AG09319 (cell line): ENCODE measurements at places on chromosomes 16 and 17.

DNA sequence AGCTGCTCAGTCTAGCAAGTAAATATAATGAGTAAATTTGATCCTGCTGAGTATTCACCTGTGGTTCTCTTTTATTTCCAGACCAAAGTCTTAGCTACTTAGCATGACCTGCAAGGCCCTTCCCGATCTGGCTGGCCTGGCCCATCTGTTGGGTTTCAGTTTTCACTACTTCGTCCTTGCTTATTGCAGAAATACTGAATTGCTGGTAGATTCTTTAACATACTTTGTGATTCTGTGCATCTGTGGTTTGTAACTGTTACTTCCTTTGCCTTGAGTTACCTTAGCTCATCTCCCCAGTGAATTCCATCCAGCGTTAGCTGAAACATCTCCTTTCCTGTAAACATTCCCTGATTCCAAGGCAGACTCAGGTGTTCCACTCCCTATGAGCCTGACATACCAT, 131.1 kb downstream of the PHKB start:
- no peak for DNase-seq

- no peak for DNase-seq
Measured at GRCh38 chr16:84594725-84595038, 23.2 kb downstream of the COTL1 start.

- DNase-seq, result no peak
Measured at GRCh38 chr16:23668225-23668624, 10.5 kb upstream of the PLK1 start.

DNA sequence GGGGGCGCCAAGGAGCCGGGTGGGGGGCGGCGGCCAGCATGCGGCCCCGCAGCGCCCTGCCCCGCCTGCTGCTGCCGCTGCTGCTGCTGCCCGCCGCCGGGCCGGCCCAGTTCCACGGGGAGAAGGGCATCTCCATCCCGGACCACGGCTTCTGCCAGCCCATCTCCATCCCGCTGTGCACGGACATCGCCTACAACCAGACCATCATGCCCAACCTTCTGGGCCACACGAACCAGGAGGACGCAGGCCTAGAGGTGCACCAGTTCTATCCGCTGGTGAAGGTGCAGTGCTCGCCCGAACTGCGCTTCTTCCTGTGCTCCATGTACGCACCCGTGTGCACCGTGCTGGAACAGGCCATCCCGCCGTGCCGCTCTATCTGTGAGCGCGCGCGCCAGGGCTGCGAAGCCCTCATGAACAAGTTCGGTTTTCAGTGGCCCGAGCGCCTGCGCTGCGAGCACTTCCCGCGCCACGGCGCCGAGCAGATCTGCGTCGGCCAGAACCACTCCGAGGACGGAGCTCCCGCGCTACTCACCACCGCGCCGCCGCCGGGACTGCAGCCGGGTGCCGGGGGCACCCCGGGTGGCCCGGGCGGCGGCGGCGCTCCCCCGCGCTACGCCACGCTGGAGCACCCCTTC, 484 bp downstream of the FZD2 start:
- DNase-seq, result no peak

DNA sequence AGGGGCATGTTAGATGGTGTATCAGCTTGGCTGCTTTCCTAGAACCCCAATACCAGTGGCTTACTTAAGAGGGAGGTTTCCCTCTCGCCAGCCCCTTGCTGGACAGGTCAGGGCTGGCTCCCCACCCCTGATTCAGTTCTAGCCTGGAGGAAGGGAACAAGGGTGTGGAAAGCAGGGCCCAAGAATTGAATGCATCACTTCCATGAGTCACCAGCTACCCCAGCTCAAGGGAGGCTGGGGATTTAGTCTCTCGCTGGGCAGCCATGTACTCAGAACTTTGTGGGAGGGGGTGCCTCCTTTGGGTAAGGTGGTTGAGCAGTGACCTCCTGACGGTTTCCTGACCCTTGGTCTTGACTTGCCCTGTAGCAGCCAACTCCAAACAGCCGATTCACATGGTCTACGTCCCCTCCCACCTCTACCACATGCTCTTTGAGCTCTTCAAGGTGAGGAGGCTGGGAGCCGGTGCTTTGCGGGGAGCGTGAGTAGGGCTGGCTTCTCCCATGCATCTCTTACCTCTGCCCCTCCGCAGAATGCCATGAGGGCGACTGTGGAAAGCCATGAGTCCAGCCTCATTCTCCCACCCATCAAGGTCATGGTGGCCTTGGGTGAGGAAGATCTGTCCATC, 12.8 kb downstream of the PDK2 start:
- DNase-seq, result no peak
